ENCODE measurements at places on chromosomes 2 and 18.

DNA sequence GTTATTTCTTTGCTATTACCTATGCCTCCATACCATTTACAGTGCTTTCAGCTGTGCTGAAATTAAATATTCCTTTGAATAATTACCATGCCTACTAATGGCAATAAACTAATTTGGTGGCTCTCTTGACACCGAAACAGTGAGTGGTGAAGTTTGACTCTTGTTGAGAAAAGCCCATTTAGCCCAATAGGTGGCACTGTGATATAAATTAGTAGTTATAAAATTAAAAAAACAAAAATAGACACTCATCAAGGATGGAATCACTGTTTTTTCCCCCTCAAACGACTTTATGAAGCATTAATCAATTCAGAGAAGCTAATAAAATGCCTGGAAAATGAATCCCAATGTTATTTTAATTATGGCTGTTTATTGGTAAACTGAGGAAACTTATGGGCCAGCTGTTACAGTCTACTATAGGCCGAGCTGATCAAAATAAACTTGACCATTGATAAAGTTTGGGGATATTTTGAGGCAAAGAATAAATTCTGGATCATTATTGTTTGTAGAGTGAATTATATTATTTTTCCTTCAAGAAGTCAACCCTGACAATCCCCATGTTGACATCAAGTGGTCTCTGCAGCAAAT, 339.6 kb downstream of the TRIB2 start:
- DNase-seq, result no peak

DNA sequence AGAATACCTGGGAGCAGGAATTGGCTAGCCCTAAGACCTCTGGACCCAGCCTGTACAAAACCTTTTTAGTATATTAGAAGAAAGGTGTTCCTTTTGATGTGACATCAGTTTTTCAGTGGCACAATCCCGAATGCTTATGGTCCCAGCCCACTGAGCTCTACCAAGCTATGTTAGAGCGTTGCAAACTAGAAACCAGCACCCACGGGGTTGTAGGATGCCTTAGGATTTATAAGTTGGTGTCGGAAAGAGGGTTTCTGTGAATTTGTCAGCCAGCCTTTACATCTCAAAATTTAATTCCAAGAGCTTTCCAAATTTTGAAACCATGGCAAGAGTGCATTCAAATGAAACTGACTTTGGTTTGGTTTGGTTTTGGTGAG, 499 bp upstream of the LMAN1 start:
- no peak for DNase-seq

GRCh38 chr2:144489315-144489916, 30.5 kb downstream of the ZEB2 start:
- no peak for DNase-seq

DNA sequence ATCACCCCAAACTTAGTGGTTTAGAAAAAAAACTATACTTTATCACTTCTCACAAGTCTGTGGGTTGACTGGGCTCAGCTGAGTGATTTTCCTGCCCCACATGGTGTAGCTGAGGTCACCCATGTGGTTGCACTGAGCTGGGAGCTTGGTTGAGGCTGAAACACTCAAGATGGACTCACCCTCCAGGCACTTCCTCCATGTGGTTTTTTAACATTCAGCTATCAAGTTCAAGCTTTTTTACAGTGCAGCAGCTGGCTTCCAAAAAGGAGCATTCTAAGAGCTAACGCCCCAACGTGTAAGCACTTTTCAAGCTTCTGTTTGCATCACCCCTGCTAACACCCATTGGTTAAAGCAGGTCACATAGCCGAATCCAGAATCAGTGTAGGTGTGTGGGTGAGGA, 105.9 kb upstream of the CREB1 start:
- DNase-seq, result no peak

DNA sequence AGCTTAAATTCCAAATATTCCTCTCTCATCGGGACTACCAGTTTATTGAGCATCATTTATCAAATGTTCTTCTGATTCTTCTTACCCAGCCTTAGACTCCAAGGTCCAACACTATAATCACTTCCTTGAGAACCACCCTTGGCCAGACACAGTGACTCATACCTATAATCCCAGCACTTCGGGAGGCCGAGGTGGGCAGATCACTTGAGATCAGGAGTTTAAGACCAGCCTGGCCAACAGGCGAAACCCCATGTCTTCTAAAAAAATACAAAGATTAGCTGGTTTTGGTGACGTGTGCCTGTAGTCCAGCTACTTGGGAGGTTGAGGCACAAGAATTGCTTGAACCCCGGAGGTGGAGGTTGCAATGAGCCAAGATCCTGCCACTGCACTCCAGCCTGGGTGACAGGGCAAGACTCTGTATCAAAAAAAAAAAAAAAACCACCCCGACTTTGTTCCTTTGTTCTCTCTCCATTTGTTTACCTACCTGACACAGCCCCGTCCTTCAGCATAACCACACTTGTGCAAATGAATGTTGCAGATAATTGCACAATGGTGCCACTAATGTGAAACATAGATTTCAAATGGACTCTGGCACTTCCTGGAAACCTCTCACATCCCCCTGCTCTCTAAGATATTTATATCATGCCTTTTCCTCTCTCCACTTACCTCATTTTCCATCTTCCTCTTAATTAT, 38.9 kb upstream of the LPIN2 start:
- DNase-seq, result no peak

- no peak for DNase-seq
Measured at GRCh38 chr2:208013285-208014178, 11.8 kb downstream of the PLEKHM3 start.

DNA sequence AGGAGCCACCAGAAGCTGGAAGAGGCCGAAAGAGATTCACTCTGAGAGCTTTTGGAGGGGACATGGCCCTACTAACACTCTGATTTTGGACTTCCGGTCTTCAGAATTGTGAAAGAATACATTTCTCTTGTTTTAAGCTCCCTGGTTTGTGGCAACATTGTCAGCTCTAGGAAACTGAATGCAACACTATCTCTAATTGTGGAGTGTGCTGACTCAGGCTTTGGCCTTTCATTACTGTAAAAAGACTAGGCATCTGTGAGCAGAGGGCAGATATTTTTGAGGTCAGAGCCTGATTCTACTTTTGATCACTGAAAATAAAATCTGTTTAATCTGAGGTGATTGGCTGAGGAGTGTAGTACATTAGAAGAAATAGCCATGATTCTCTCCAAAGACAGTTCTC, 185.4 kb upstream of the FAM98A start:
- no peak for DNase-seq

GRCh38 chr2:69524799-69525198, 87.6 kb upstream of the NFU1 start:
- no peak for DNase-seq

DNA sequence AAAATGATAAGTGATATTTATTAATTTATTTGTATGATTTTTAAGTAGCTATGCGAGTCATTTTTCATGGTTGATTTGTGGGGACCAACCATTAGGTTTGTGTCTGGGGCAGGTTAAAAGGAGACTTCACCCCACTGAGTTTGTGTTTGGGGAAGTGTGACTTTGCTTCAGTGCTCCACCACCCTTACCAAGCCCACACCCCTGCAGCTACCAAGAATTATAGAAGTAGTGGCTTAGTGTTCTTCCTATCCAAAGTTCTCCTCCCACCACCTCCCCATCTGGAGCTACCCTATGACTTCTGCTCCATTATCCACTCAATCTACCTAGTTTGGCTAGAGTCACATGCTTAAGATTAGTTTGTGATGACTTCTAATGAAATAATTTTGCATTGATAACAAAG, 182.1 kb upstream of the ZEB2 start:
- DNase-seq, result no peak

GRCh38 chr18:62566199-62566598, 43.4 kb downstream of the ZCCHC2 start:
- no peak for DNase-seq

GRCh38 chr18:52670896-52671295, 330.9 kb downstream of the DCC start:
- no peak for DNase-seq

DNA sequence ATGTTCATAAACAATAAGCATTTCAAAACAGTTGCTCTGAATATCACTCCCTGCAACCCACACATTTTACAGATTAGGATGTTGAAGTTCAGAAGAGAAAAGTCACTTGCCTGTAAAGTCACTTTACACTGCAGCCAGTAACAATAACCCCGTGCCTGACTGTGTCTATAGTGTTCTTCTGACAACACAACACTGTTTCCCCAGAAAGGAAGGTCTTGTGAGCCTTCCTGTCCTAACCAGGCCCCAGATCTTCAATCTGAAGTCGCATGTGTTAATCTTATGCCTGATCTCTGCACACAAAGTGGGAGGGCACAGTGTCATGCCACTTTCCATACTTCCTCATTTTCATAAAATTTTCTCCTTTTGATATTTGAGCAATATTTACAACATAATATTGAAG, 120.2 kb downstream of the FEZ2 start:
- DNase-seq, result no peak

DNA sequence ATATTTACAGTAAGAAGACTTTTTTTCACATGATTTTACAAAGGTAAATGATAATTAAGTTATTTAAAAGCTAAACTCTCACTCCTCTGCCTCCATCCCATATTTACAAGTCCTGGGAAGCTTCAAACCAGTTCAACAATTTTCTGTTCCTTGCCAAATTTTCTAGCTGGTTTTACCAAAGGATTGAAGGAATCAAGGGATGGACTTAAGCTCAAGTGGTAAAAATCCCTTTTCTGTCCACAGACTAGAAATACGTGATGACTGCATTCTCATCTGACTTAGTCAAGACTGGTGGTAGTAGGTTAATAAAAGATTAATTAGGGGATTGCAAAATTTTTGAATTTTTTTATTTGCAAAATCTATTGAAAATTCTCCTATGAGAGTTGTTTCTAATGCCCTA, 297.3 kb downstream of the MTX2 start:
- no peak for DNase-seq

DNA sequence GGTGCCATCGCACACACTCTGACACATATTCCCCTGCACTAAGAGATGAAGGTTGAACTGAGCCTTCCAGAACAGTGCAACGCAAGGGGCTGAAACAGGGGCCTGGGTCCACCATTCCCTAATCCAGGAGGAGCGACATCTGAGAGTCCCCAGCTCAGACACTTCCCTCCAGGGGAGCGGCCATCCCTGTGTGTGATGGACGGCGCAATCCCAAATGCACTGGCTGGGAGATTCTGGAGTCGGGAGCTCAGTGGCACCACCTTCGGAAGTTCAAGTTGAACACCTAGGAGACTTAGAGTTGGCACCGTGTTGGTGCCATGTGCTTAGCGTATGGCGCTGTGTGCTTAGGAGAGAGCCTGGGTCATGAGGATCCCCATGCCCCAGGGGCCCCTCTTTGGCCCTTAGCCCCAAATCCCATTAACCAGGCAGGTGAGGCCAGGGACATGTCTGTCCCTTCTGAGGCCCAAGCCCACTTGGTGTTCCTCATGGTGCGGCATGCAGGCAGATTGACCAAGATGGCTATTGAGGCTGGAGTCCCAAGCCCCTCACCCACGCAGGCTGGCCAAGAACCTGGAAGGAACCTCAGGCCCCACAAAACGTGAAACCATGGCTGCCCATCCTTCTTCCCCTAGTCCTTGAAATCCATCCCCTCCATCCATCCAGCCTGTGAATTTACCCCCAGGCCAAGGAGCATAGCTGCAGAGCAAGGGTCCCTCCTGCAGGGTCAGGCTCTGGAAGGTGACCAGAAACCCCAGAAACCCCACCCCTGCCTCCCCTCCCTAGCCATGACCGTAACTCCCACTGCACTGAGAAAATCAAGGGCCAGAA, 114.1 kb upstream of the OTOS start:
- no peak for DNase-seq

DNA sequence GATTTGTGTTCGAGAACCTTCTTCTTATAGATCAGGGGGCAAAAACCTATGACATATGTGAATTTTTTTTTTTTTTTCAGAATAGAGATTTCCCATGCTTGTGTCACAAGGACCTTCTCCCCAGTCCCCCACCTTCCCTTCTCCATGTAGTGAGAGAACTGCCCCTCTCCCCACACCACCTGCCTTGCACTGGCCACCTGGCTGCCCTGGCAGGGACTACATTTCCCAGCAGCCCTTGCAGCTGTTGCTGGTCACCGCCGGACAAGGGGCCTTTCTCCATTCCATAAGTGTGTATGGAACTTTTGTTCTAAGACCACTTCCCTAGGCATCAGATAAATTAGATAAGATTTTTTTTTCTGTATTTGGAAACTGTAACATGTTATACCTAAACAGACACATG, 22.2 kb downstream of the MBP start:
- DNase-seq, result no peak

DNA sequence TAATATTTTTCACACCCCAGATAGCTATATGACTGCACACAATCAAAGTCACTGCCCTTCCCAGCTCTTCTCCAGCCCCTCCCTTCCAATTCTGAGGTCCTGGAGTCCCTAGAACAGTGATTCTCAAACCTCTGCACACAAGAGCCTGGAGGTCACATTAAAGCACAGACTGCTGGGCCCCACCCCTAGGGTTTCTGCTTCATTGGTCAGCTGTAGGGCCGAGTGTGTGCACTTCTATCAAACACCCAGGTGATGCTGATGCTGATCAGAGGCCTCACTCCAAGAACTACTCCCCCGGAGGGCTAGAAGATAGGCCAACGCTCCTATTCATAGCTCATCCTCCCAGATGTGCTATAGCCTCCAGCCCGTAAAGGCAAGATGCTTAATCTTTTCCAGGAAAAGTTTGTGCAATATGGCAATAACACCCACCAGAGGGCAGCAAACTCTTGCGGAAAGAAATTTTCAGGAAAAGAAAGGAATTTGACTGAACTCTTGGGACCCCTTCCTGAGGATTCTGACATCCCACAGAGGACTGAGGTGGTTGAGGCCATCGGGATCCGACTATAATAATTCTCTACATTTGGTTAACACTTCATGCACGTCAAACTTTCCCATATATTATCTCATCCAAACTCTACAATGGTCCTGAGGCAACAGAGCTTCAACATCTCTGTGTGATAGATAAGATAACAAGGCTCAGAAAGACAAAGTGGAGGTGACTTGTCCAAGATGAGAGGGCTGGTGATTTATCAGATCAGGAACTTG, 194.2 kb upstream of the PKDCC start:
- DNase-seq, result no peak

- no peak for DNase-seq
Measured at GRCh38 chr2:188676010-188676400, 298.2 kb upstream of the COL3A1 start.

GRCh38 chr2:16828828-16829160, 163.2 kb upstream of the CYRIA start:
- no peak for DNase-seq

GRCh38 chr18:51802569-51803428, 537.2 kb upstream of the DCC start:
- DNase-seq, result no peak

- DNase-seq, result no peak
Measured at GRCh38 chr2:152154462-152154861, 21.1 kb downstream of the STAM2 start.

DNA sequence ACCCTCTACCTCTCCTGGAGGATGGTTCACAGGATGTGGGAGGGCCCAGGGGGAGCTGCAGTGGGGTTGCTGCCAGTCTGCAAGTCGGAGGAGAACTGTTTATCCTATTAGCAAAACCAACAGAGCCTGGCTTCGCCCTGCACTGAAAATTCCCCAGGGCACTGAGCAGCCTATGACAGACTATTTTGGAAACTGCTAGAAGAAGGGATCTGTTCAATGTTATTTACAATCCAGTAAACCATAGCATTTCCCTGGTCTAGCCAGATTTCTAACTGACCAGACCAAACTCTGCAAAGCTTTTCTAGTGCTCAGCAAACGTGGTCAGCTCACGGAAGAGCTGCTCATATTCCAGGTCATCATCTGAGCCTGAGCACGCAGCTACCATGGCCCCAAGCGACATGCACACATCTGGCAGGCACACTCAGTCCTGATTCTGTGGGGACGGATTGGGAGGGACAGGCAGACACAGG, 64.8 kb upstream of the PID1 start:
- no peak for DNase-seq

GRCh38 chr2:32852856-32853255, 93.9 kb upstream of the LTBP1 start:
- no peak for DNase-seq
